ENCODE measurements at places on chromosomes 13 and 19.

GRCh38 chr19:33393286-33394005, 19.9 kb downstream of the CEBPG start:
- DNase-seq: no peak

DNA sequence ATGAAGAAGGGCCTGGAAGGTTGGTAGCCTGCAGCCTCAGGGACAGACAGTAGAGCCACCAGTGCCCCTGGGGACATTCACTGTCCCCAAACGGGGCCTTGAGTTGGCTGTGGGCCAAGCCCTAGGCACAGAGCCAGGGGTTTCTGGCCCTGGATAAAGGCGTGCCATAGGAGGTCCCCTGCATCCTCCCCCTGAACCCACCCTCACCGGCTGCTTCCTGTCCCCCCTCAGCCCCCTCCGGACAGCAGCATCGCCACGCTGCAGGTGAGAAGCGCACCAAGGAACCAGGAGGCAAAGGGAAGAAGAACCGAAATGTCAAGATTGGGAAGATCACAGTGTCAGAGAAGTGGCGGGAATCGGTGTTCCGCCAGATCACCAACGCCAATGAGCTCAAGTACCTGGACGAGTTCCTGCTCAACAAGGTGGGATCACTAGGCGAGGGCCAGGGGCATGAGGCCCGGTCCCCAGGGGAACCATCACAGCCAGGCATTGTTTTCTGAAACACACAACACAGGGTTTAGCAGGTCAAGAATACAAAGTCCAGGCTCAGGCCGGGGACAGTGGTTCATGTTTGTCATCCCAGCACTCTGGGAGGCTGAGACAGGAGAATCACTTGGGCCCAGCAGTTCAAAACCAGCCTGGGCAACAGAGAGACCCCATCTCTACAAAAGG, 14.6 kb upstream of the USE1 start:
- no peak for DNase-seq

- DNase-seq: no peak
Observed at GRCh38 chr19:29524201-29524911, 1.4 kb upstream of the VSTM2B start.

DNA sequence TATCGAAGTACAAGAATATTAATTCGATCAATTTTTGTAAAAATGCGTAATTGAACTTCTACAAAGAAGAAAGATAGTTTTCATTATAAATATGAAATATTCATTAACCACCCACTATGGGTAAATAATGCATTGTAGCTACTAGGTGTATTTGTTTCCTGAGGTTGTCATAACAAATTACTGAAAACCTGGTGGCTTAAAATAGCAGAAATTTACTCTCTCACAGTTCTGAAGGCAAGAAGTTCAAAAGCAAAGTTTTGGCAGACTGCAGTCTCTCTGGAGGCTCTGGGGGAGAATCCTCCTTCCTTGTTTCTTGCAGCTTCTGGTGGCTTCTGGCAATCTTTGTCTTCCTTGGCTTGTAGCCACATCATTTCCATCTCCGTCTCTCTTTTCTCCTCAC, 99.2 kb upstream of the MIR17HG start:
- no peak for DNase-seq

- DNase-seq: no peak
Observed at GRCh38 chr19:54530866-54531265, 28.2 kb downstream of the LAIR2 start.

- no peak for DNase-seq
Observed at GRCh38 chr19:11268783-11269267, 6.5 kb upstream of the DOCK6 start.

- DNase-seq: no peak
Observed at GRCh38 chr13:110275931-110276552, 30.9 kb downstream of the COL4A1 start.

DNA sequence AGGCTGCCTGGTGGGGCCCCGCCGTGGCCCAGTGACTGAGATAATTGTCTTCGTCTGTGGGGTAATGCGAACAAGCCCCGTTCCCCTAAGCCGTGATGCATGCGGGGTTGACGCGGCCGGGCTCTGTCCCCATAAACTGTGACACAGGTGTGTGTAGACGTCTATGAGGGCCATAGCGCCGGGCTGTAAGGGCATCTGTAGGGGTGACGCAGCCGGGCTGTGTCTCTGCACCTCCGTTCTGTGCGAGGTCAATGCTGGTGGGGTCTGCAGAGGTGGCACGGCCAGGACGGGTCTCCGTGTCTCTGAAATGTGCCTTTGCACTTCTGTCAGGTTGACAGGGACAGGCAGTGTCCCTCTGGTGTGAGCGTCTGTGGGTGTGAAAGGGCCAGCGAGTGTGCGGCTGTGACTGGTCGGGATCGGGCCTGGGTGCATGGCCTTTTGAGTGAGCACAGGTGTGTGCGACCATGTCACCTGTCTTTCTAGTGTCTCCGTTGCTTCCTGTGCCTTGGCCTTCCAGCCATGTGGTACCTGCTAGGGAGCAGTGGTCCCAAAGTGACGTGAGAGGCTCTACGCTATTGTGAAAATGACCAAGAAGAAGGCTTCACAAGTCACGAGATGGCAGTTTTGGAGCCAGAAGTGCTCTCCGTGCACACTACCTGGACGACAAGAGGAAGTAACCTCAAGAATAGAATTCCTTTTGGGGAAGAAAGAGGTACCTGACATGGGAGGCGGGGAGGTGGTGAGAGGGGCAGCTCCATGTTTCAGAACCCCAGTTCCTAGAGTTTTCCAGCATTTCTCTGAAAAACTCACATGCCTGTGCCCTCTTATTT, 16.4 kb upstream of the ZNF331 start:
- DNase-seq: no peak

- DNase-seq: peak; percentile 78
Observed at GRCh38 chr13:48749699-48750473, 96.2 kb downstream of the CYSLTR2 start.

- DNase-seq: no peak
Observed at GRCh38 chr13:47598340-47598911, 402.6 kb downstream of the SUCLA2 start.

DNA sequence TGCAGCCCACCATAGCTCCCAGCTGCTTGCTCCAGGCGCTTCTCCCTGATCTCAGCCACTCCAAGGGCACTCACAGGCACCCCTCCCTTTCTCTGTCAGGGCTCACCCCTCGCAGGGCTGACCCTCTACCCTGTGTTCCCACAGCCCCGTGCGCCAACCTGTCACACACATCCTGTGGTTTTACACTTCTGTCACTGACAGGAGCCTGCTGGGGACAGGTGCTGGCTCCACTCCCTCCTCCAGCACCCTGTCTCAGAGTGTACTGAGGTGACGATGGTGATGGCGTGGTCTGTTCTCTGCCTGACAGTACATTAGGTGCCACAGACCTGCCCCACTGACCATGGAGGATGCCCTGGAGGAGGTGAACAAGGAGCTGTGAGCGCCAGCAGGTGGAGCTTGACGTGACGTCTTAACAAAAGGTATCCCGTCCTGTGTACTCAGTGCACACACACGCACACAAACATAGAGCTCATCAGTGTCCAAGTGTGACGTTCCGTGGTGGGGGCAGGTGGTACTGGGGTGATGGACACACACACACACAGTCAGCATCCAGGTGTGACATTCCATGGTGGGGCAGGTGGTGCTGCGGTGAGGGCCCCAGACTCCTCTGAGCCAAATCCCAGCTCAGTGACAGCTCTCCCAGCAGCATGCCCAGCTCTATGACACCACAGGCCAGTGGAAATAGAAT, 20.9 kb downstream of the C19orf44 start:
- no peak for DNase-seq

DNA sequence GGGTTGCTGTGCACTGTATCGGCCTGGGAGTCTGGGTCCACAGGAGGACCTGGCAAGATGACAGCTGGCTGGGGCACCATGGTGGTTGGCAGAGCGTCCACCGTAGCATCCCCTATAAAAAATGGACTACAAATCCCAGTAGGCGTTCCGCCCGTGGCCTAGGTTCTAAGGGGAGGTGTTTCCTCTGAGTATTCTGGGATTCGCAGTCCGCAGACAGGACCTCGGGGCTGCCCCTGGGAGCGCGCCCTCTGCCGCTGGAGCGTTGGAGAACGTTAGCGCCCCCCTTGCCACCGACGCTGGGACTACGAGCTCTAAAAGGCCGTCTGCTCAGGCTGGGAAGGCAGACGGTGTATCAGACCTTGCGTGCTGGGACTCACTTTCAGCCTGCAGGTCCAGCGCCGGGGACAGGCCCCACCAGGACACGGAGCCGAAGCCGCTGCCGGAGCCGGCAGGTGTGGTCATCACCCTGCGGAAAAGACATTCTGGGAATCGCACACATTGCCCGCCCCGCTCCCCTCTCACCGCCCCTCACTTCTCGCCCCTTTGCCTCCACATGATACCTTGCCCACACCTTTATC, 372 bp downstream of the DNAAF3 start:
- no peak for DNase-seq

GRCh38 chr19:8494158-8494557, 8.3 kb downstream of the PRAM1 start:
- no peak for DNase-seq

DNA sequence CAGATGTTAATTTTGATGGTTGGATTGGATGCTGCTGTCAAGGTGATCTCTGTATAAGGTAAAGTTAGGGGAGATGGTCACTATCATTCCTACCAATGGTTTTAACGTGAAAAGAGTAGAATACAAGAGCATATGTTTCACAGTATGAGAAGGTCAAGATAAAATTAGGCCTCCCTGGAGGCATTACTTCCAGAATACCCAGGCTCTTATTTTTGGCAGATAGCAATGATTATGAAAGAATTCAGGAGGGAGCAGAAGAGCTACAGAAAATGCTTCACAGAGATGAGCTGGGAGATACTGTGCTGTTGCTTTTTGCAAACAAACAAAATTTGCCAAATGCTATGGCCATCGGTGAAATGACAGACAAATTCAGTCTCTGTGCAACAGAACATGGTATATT, 547.5 kb upstream of the SPRY2 start:
- DNase-seq: no peak

- DNase-seq: no peak
Observed at GRCh38 chr19:40921005-40921897, 39.2 kb upstream of the CYP2A7 start.

GRCh38 chr13:94249512-94249911, 230.0 kb downstream of the DCT start:
- DNase-seq: no peak

DNA sequence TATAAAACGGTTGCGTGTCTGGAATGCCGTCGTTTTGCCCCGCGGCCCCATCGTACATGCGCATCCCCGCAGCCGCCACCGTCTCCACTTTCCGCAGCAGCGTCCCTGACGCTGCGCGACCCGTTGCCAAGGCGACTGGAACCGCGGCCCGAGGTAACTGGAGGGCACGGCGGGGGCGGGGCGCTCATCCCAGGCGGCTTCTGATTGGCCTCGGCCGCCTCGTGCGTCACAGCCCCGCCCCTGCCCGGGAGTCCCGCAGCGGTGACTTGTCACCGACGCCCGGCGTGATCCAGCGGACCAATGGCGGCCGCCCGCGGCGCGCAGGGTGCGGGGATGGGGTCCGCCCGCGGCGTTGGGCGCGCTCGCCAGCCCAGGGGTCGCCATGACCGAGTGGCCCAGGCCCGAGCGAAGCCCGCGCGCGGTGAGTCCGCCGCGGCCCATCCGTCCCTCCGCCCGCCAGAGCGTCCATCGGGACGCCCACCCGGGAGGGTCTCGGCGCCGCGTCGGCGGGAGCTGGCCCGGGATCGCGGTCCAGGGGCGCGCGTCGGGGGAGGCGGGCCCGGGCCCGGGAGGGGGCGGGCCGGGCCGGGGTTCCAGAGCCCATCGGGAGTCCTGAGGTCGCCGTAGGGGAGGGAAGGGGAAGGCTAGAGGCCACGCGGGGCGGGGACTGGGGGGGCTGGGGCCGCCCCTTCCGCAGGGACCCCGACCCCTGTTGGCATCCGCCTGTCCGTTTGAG, at the start of gene ZSCAN1:
Gene ZSCAN1 (plus strand): TSS at position 285 of the 736 bp plus-strand sequence. CDS start 3,812 bp downstream, outside the sequence.
- DNase-seq: no peak

DNA sequence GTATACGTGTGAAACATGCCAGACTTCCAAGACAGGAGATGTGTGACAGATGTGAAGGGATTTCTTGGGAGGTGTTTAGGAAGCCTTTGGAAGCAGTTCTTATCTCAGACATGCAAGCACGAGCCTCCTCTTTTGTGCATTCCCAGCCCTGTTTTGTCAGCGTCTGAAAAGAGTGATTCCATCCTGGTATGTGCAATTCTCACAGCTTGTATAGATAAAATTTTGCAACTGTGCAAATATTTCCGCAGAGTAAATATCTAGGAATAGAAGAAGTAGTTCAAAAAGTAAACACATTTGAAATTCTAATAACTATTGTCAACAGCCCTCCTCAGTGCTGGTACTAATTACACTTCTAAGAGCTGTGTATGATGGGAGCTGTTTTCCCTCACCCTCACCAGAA, 72.3 kb upstream of the C1QTNF9B start:
- DNase-seq: no peak

GRCh38 chr19:38336638-38337359, 1.2 kb downstream of the CATSPERG start:
- DNase-seq: peak; percentile 92

DNA sequence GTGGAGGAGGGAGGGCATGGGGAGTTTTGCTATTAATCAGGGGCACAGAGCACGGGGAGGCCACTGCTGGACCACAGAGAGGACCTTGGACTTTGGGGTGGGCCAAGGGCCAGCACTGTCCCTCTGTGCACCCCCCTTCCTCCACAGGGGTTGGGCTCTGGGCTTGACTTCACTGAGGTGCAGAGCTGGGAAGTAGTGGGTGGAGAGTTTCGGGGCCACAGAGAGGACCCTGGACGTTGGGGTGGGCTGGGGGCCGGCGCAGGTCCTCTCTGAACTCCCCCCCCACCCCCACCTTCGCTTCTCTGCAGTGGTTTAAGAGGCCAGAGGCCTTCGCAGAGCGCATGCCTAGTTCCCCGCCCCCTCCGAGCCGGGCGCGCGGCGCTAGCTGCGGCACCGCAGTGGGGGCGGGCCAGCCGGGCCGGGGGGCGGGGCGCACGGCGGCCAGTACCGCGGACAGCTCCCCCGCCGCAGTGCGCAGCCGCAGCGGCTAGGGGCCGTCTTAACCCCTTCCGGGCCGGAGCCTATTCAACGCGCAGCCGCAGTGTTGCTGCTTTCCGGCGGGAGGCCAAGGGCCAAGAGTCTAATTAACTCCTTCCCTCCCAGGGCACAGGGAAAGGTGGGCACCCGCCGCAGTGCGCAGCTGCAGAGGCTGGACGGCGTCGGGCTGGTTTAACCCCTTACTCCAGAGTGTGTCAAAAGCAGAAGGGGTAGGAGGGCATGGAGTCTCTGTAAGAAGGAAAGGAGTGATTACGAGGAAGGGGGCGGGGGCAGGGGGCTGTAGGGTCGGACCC, 3.7 kb downstream of the KCNC3 start:
- peak; percentile 58 for DNase-seq

DNA sequence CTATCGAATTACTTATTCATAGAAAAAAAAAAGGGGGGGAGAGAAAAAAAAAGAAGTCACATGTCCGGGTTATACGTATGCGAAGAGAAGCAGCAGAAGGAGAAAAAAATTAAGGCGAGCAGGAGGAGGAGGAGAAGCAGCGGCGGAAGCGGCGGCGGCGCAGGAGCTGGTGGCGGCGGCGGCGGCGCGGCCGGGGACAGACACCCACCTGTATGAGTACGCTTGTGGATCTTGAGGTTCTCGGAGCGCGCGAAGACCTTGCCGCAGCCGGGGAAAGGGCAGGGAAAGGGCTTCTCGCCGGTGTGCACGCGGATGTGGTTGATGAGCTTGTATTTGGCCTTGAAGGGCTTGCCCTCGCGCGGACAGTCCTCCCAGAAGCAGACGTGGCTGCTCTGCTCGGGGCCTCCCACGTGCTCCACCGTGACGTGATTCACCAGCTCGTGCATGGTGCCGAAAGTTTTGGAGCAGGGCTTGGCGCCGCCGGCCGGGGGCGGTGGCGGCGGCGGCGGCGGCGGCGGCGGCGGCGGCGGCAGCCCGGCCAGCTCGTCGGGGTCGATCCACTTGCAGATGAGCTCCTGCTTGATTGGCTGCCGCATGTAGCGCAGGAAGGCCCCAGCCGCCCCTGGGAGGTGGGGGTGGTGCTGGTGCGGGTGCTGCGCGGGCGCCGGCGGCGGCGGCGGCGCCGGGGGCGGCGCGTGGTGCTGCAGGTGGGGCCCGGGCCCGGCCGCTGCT, 1.5 kb downstream of the ZIC5 start:
- DNase-seq: no peak

Data from stimulated activated CD4-positive, alpha-beta T cell treated with anti-CD3 and anti-CD28 coated beads, Interleukin-4, amount 100 ng/mL, for 48 hours (primary cell).